ENCODE measurements at places on chromosomes 5 and 9.

DNA sequence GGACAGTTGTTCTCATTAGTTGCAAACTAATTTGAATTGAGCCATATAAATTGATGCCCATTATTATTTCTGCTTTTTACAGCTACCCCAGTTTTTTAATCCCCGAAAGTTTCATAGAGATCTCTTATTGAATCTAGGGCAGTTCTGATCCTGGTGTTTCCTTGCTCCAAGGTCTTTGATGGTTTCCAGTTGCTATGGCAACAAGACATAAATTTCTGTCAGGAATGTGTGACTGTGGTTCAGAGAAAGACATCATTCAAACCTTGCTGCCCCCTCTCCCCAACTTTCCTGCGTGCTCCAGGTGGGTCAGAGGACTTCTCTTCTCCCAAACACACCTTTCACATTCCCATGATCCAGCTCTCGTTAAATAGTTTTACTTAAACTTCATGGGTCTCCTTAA lies 63.4 kb downstream of the TAF11L14 start:
- DNase-seq: no peak

- no peak for DNase-seq
Measured at GRCh38 chr5:179171816-179172745, 111.9 kb downstream of the ZNF354C start.

- peak; percentile 77 for DNase-seq
Measured at GRCh38 chr9:84397151-84397728, 56.7 kb upstream of the SLC28A3 start.

- DNase-seq: no peak
Measured at GRCh38 chr9:130936285-130937117, 2.5 kb downstream of the FIBCD1 start.

GRCh38 chr9:75909776-75910175 lies 19.3 kb downstream of the PCSK5 start:
- peak; percentile 14 for DNase-seq

DNA sequence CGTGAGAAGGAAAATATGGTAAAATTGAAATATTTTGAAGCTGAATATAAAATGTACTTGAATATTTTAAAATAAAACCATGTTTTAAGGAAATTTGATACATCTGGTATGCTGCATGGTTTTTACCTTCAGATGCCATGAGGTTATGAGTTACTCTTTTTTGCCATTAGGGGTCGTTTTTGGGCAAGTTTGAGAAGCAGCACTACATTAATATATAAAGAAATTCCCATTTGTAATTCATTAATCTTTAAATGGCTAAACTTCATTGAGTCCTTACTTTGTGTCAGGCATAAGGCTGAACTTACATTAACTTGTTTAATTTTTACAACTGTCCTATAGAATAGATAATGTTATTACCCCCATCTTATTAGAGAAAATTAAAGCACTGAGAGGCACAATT lies 152.3 kb downstream of the KDM4C start:
- DNase-seq: no peak

GRCh38 chr5:108836492-108836891 lies 88.8 kb downstream of the FER start:
- no peak for DNase-seq

Data from activated CD4-positive, alpha-beta T cell treated with anti-CD3 and anti-CD28 coated beads for 36 hours (primary cell).